Kidney (tissue), 22 donors: ENCODE measurements at places on chromosomes 11 and 22. TPM values are rescaled to one million over a fixed set of nuclear protein-coding genes. Genes with fewer than 3 reads are reported as not detected.

DNA sequence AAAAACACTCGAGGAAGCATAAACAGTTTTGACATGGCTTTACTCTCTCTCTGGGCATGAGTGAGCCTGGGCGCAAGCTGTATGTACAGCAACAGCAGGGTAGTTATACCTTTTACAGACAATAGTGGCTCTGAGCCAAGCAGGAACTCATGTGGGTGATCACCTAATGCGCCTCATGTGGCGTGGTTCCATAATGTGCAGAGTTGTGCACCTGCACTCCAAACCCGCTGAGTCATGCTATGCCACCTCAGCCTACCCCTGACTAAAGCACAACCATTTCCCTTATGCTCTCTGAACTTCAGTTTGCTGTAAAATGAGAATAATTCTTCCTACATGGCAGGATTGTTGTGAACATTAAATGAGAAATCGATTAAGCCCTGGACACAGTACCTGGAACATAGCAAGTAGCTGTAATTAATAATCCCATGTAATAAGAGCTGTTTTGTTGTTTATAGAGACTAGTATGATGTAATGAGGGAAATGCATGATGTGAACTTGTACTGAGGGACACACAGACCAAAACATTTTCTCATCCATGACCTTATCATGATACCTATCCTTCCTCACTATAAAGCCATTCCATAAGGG, 71.6 kb downstream of the CCDC34 start:
- no peak for DNase-seq

Gene NOL12
- 27.5 TPM for total RNA-seq

DNA sequence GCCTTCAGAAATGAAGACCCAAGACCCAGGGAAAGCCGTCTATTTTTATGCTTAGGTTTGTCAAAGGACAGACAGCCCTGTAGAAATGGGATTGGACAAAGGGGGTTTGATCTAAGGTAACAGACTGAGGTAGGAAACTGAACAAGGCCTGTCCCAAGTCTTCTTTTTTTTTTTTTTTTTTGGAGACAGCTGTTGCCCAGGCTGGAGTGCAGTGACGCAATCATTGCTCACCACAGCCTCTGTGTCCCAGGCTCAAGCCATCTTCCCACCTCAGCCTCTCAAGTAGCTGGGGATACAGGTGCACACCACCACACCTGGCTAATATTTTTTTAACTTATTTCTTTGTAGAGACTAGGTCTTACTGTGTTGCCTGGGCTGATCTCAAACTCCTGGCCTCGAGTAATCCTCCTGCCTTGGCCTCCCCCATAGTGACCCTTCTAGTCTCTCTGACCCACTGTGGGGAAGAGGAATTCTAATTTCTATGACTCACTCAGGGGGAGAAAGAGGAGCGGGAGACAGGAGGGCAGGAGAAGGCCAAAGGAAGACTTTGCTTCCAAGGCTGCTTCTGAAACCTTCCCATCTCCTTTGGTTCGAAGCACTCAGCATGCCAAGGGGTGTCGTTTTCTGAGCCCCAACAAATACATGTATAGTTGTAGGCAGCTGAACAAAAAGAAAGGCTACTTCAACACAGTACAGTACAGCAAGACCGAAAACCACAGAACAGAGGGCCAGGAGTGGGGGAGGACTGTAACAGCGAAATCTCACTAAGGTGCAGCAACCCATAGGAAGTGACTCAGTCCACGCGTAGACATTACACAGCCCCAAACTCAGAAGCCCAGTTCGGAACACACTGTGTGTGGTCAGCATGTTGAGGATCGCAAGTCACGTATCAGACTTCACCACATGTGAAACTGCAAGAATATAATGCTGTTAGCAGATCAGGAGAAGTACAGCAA, 872 bp downstream of the TMA7B start:
- DNase-seq = no peak

Gene GLYATL1
- total RNA-seq = 15.7 TPM

GRCh38 chr11:110311783-110312579, 15.6 kb upstream of the RDX start:
- DNase-seq = no peak

Gene CCDC89
- 3.7 TPM for total RNA-seq

- DNase-seq = no peak
These were observed 37.8 kb downstream of the ZNF143 start for GRCh38 chr11:9498457-9499078.

Gene SOX6
- total RNA-seq = 47.3 TPM

- DNase-seq = no peak
These were observed 58.2 kb upstream of the FTH1 start for GRCh38 chr11:62025487-62026105.

GRCh38 chr11:69319255-69320106, 25.5 kb downstream of the MYEOV start:
- no peak for DNase-seq

Gene C1QTNF4
- 0.25 TPM for total RNA-seq

- no peak for DNase-seq
These were observed 19.2 kb upstream of the CSF2RB start for GRCh38 chr22:36894266-36894665.

DNA sequence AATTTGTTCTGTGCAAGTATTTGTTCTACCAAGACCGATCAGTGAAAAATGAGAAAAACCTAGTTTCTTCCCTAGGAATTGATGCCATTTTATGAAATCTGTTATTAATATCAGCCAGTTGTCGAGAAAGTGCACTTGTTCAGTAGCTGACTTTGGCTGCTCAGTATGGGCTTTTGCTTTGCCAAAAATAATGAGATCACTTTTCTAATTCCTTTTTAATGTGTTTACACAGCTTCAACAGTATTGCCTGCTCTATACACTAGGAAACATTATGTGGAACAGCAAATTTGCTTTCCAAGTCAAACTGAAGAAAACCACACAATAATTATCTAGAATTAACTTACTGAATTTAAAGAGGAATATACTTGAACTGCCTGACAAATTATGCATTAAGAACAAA, 34.4 kb downstream of the SCUBE2 start:
- DNase-seq = no peak
